ENCODE measurements at places on chromosomes 12 and 14.

GRCh38 chr12:63764481-63764880 is 15.2 kb upstream of the RXYLT1 start:
- no peak for DNase-seq

GRCh38 chr12:28173440-28173839 is 16.8 kb upstream of the CCDC91 start:
- DNase-seq = no peak

- no peak for DNase-seq
Measured at GRCh38 chr12:28574746-28575592, 384.7 kb downstream of the CCDC91 start.

GRCh38 chr12:63382930-63383329 is 231.9 kb upstream of the AVPR1A start:
- no peak for DNase-seq

DNA sequence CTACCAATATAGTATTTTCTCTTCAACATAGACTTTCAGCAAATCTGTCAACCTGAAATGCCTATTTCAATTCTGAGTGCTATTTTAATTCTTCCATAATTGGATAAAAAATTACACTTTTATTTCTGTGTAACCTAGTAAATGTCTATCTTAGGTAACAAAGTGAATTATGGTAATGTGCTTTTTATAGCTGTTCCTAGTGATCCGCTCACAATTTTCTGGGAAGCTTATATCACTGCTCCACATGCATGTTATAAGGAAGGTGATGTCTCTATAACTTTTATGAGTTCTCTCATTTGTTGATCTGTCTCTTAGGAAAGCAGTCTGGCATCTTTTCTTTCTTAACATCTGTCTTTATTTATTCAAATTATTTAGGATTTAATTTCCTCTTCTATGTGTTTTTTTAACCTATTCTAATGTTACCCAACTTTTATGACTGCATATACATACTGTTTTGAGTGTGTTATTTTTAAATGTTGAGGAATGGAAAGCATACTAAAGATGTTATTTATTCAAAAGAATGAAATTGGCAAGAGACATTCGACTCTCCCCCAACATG is 777.1 kb upstream of the MDGA2 start:
- DNase-seq = no peak

DNA sequence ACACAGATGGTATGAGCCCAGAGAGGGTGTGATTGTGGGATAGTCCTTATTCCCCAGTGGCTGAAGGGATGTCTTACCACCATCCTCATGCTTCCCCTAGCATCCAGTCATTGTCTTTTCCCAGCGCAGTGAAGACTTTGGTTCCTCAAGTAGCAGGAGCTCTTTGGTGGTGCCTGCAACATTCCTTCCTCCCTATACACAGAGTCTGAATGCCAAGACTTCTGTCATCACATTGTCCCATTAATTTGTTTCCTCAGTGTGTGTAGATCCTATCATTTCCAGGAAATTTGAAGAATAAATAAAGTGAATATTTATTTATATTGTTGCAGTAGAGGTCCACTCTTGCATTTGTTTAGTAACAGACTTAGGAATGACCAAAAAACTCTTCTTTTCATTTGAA is 147.2 kb downstream of the DACT1 start:
- DNase-seq = no peak

- no peak for DNase-seq
Measured at GRCh38 chr14:58808828-58809227, 171.1 kb downstream of the DACT1 start.

- DNase-seq = no peak
Measured at GRCh38 chr12:94204499-94205247, 56.3 kb downstream of the PLXNC1 start.

DNA sequence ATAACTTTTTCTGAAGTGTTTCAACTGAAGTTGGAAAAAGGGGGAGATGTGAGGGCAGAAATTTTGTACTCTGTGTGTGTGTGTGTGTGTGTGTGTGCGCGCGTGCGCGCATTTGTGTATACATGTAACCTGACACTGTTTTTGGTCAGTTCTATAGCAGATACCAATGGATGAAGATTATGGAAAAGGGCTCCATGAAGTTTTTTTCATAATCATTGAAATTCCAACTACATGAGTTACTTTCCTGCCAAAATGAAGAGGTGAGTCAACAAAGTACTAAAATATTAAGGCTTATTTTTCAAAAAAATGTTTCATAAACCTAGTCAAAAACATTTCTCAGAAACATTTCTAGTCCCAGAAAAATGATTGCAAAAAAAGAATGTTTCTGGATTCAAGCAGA is 25.7 kb upstream of the CERS5 start:
- no peak for DNase-seq

DNA sequence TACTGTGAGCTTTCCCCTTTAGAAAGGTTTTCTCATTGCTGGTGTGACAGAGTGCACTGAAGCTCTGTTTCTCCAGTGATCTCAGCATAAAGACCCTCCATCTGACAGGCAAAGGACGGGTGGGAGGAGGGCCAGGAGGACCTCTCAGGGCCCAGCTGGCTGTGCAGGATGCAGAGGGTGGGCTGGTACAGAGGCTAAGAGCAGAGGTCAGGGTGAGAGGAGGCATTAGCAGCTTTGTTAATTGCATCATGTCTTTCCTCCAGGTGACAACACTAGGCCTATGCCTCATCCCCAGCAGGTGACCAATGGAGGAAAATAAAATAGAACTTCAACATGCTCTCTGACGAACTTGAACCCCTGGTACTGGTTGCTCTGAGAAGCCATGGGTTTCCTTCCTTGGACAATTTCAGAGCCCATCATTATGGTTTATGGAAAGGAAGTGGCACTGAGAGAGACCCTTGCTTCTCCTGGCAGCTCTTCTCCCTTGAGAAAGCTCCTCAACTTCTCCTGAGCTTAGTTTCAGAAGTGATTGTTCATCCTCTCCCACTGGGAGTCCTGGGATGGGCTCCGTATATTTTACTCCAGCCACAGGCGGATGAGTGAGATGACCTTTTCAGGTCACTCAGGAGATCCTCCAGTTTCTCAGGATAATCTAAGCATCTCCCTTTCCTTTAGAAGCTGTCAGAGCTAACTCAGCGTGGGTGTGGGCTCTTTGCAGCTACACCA is 45.8 kb upstream of the ATP23 start:
- DNase-seq = no peak

DNA sequence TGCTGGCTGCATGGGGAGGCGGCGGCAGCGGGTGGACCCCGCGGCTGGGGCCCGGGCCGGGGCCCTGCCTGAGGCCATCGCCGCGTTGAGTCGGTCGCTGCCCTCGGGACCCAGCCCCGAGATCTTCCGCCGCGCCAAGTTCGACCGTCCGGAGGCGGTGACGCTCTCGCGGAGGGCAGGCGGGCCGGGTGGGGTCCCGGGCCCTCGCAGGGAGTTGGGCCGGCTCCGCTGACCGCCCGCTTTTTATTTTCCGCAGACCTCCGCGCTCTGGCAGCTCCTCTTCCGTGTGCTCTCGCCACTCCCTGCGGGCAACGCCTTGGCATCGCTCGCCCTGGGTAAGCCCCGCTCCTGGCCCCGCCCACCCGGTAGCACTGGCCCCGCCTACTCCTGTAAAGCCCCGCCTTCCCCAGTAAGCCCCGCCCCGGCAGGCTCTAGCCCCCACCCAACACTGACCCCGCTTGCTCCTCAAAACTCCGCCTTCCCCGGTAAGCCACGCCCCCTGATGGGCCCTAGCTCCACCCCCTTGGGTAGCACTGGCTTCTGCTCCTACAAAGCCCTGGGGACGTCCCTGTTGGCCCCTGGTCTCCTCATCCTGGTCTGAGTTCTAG is 424 bp downstream of the TEDC1 start:
- DNase-seq = peak; percentile 95

DNA sequence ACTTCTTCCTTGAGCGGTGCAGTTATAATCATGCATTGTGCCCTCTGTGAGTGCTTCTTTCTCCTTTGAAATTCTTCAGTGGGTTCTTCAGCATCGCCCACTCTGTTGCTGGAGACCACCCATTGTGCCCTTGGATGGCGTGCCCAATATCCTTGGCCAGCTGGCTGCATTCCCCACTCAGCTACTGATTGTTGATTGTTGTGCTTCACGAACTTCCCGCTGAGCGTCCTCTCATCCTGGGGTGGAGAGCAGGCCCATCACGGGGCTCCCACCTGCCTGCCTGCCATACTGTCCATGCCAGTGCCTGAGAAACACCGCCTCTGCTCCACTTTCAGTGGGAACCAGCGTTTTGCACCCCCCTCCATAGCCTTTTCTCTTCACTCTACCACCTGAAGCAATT is 8.6 kb upstream of the SSTR1 start:
- DNase-seq = no peak

- no peak for DNase-seq
Measured at GRCh38 chr14:88305528-88306322, 17.3 kb downstream of the KCNK10 start.

DNA sequence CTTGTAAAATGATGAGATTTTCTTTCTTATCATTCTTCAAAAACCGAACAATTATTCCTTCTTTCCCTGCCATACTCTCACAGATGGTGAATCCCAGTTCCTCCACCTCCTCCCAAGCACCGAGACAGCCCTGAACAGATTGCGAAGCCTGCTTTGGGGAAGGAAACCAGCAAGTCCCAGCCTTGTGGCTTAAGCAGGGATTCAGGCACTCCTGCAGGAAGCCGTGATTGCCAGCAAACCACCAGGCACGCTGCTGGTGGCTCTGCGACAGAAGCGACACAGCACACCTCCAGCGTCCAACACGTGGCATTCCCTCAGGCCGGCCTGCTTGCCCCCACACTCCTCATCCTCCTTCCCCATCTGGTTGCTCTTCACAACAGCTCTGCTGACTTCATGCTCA is 237.7 kb downstream of the GXYLT1 start:
- no peak for DNase-seq

DNA sequence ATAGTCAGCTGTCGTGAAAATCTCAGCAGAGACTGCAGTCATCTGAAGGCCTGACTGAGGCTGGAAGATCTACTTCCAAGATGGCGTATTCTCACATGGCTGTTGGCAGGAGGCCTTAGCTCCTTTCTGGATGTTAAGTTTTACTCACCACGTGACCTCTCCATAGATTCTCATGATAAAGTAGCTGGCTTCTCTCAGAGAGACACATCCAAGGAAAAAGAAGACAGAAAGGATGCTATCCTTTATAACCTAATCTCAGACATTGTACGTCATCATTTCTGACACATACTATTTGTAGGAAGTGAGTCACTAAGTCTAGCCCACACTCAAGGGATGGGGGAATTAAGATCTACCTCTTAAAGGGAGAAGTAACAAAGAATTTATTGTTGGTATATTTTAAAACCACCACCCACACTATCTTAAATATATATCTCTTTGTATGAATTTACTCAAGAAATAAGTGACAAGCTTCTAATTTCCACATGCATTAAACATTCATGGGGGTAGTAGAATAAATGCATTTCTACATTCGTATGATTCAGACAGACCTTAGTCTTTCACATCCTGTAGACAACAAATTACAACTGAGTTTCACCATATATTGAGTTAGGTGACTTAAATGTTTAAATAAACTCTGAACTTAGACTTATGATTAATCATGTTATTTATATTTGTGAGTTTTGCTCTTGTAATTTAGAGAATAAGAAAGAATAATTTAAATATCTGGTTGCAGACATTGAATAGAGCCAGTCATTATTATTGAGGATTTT is 411.0 kb downstream of the LRIG3 start:
- DNase-seq = no peak

DNA sequence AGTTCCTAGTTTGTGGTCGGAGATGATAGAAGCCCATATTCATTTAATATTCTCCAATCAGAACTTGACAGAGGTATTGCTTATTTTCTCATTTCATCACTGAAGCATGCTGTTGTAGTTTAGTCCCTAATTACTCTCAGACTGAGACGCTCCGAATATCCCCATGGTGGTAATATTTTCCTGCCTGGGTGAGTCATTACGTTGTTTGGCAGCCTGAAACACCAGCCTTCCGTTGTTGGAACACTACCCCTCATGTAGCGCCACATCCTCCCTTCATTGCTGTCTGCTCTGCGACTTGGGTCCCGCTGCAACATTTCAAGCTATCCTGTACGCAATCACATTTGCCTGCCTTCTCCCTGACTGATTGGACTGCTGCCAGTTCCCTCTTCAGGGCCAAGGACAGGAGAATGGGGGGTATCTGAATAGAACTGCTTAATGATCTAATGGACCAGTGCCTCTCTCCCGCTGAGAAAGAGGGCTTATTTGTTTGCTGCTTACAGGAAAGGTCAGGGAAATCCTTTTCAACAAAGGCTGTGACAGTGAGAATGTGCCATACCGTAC is 369.1 kb downstream of the NPAS3 start:
- peak; percentile 21 for DNase-seq

GRCh38 chr12:123433615-123434014 is 2.9 kb downstream of the RILPL2 start:
- no peak for DNase-seq

DNA sequence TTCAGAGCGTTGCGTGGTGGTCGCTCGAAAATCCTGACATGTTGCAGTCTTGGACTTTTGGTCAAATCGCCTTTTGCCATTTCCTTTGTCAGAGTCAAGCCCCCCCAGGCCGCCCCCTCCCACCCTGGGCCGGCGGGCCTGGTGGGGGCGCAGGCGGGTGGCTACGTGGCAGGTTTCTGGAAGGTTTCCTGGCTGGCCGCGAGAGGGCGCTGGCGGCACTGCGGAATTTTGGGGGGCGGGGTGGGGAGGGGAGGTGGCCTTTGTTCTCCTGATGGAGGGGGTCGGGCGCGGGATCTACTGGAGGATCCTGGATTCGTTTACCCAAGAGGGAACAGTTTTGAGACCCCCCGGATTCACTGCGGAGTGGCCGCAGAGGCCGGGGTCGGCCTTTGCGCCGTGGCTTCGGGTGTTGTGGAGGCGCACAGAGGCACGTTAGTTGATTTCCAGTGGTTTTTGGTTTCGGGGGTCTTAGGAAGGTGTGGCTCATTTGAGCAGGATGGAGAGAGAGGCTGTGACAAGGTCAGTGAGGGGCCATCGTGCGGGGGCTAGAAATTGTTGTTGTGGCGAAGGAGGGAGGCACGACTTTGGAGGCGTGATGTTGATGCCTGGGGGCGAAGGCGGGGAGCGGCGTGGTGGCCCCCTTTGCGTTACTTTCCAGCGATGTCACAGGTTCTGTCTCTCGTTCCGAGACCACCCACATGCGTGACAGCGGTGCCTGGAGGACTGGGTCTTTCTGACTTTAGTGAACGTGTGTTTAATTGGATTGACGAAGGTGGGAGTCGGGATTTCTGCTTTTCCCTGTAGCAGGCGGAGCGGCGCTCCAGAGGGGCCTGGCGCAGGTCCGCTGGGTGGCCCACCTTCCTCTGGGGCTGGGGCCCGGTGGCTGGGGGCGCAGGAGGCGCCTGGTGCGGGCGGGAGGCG is 1.4 kb downstream of the MEG3 start:
- DNase-seq = no peak

DNA sequence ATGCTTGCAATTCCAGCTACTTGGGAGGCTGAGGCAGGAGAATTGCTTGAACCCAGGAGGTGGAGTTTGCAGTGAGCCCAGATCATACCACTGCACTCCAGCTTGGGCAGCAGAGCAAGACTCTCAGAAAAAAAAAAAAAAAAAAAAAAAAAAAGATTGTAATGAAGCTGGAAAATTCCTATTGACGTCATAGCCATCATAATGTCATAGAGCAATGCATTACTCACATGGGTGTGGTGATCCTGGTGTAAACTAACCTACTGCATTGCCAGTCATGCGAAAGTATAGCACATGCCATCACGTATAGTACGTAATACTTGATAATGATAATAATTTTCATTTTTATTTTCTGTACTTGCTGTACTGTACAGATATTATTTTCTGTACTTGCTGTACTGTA is 42.7 kb upstream of the NID2 start:
- no peak for DNase-seq

GRCh38 chr12:107349008-107349747 is 255.8 kb upstream of the CRY1 start:
- no peak for DNase-seq
